ENCODE measurements at places on chromosomes 11 and 22.

DNA sequence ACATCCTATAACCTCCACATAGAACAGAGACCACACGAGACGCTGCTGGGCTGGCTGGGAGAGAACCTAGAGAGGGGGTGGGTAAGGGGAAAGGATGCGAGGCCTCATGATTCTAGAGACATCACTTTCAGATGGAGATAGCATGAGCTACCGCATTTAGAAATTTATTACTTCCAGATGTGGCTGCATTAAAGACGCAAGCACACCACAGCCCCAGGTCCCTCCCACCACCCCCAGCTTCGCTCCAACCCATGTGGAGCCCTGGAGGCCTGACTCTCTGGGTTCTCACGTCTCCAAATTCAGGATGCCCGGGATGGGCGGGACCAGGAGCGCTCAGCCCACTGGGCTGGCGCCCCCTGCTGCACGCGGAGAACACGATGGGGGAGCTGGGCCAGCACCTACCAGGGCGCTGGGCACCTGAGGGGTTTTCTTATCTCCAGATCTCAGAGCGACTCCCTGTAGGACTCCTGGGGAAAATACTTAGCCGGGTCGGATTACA, 13.6 kb downstream of the MRPL21 start:
- peak; percentile 64 for DNase-seq
- no peaks in the 10 kb centered on the region for H3K27me3 ChIP-seq
- H3K4me1 ChIP-seq = peaks cover 30% of the 10 kb centered on the region
- peaks cover 35% of the 10 kb centered on the region for H3K36me3 ChIP-seq
- H3K4me3 ChIP-seq = no peak overlapping the region

GRCh38 chr11:19951558-19952115, 208.6 kb downstream of the DBX1 start:
- H3K27me3 ChIP-seq = no peaks in the 10 kb centered on the region
- H3K4me3 ChIP-seq = no peak overlapping the region
- H3K4me1 ChIP-seq = peaks cover 39% of the 10 kb centered on the region
- peaks cover 20% of the 10 kb centered on the region for H3K36me3 ChIP-seq

DNA sequence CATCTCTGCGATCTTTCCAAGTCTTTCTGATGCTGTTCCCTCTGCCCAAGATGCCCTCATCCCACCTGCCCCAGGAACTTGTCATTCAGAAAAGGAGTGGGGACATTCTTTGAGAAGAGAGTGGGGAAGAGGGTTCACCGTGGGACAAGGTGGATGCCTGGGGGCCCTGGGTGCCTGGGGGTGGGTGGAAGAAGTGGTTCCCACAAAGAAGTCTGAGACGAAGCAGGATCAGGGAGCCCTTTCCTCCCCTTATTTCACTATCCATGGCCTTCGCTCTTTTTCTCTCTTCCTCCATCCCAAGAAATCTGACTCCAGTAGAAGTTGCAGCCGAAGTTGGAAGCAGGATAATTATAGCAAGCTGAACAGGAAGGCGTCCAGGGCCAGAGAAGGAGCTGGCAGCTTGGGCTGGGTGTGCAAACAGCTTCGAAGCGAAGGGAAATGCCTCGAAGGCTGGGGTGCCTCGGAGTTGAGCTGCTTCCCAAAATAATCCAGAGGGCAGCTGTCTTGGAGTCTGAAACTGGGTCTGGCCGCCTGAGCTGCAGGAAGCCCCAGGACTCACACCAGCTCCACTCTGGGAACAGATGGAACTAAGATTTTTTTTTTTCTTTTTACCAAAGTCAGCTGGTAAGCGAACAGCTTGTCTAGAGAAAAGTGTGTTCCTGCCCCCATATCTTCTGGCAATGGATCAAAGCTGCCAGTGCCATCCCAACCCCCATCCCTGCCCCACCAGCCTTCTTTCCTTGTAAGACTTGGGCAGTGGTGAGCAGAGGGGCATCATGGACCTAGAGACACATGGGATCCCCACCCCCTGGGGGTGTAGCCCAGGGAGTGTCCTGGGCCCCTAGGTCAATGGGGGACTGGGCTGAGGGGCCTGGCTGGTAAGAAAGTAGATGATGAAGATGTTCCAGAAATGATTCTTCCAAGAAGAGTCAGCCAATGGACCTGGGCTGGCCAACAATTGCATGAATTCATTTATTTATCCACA, 31.5 kb downstream of the PARVG start:
- no peaks in the 10 kb centered on the region for H3K4me1 ChIP-seq
- no peaks in the 10 kb centered on the region for H3K27me3 ChIP-seq
- no peak overlapping the region for H3K4me3 ChIP-seq
- no peaks in the 10 kb centered on the region for H3K36me3 ChIP-seq
- DNase-seq = no peak

GRCh38 chr11:74683279-74683871, 47.9 kb downstream of the CHRDL2 start:
- H3K4me1 ChIP-seq = peaks cover 19% of the 10 kb centered on the region
- peak overlapping the region; percentile 57 for H3K4me3 ChIP-seq
- DNase-seq = no peak
- H3K36me3 ChIP-seq = no peaks in the 10 kb centered on the region

DNA sequence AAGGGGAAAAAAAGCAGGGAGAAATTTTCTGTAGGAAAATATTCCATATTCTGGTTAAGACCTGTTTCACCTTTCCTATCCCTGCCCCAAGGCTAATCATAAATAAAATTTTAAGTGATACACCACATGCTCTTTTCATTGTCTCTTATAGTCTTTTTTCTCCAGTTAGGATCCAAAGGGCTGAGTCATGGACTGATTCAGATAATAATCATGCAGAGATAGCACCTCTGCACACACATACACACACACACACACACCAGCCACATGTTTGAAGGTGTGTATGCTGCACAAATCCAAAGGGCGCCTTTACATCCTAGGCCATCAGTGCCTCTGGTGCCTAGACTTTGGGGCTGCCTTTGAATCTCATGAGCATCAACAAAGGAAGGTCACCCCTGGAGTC, 35.5 kb upstream of the CWF19L2 start:
- no peaks in the 10 kb centered on the region for H3K36me3 ChIP-seq
- no peaks in the 10 kb centered on the region for H3K4me1 ChIP-seq
- no peak overlapping the region for H3K27ac ChIP-seq
- no peak overlapping the region for H3K4me3 ChIP-seq
- no peak for DNase-seq

- DNase-seq = no peak
- no peaks in the 10 kb centered on the region for H3K27me3 ChIP-seq
- peaks cover 4% of the 10 kb centered on the region for H3K4me1 ChIP-seq
- no peaks in the 10 kb centered on the region for H3K36me3 ChIP-seq
- no peak overlapping the region for H3K4me3 ChIP-seq
- H3K27ac ChIP-seq = no peak overlapping the region
These were observed 17.6 kb downstream of the SLC5A12 start for GRCh38 chr11:26704249-26704648.

DNA sequence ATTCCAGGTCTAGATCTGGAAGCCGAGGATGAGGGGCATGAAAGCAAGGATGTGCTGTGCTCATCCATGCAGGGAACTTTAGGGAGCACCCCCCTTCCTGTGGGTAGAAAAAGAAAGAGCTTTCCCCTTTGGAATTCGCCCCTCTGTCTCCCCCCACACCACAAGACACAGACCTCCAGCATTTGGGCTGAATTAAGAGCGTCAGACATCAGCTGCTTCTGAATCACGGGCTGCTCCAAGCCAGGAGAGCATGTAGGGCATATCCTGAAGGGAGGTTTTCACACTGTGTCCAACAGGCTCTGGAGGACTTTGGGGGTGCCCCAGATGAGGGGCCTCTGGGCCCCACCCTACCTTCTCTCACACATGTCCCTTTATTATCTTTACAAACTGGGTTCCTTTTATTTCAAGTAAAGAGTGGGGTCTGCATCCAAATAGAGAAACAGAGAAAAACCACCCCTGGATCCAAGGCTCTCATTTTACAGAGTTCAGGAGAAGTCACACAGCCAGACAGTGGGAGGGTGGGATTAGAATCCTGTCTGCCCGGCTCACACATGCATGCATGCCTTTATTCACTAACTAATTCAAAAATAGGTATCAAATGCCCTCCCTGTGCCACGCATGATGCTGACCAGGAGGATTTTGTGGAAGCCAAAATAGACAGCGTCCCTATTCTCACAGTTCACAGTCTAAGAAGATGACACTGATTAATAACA, 52.8 kb downstream of the LRRC32 start:
- H3K27ac ChIP-seq = peak overlapping the region; percentile 26
- no peaks in the 10 kb centered on the region for H3K27me3 ChIP-seq
- H3K4me1 ChIP-seq = no peaks in the 10 kb centered on the region
- DNase-seq = no peak
